Mesenteric fat pad (tissue), 1 donor: ENCODE measurements at places on chromosomes 11 and 22. TPM values are rescaled to one million over a fixed set of nuclear protein-coding genes. Genes with fewer than 3 reads are reported as not detected.

The KCNJ1 gene
- not detected for total RNA-seq

The E2F8 gene
- total RNA-seq, result not detected

The KRTAP5-11 gene
- not detected for total RNA-seq

The PKP3 gene
- total RNA-seq, result 1.2 TPM

The CUL5 gene
- 33.3 TPM for total RNA-seq

The HTATIP2 gene
- 38.9 TPM for total RNA-seq

The GTSE1 gene
- 0.39 TPM for total RNA-seq
